Uterus (tissue), 4 donors: ENCODE measurements at places on chromosomes 2 and 18.

DNA sequence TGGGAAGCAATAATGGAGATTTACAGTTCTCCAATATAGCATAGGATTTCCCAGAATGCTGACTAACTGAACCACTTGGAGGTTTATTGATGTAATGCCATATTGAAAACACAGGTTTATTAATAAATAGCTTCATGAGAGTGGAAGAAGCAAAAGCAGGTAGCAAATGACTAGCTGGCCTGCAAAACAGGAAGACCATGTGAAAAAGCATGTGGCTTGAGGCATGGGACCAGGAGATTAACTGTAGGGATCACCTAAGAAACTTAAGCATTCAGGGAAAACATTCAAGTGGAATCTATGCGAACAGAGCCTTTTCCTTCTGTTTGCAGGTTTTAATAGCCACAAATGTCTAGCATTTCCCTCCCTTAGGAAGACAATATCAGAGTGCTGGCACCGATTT is 679.7 kb downstream of the ZEB2 start:
- no peaks in the 10 kb centered on the region for H3K27me3 ChIP-seq
- no peaks in the 10 kb centered on the region for H3K4me1 ChIP-seq
- H3K36me3 ChIP-seq = no peaks in the 10 kb centered on the region
- DNase-seq = no peak
- H3K27ac ChIP-seq = no peak overlapping the region

GRCh38 chr2:9416267-9416961 is 6.9 kb downstream of the ITGB1BP1 start:
- no peaks in the 10 kb centered on the region for H3K36me3 ChIP-seq
- H3K4me1 ChIP-seq = no peaks in the 10 kb centered on the region
- H3K4me3 ChIP-seq = no peak overlapping the region

- H3K27me3 ChIP-seq = no peaks in the 10 kb centered on the region
- no peak for DNase-seq
- no peaks in the 10 kb centered on the region for H3K4me1 ChIP-seq
- no peak overlapping the region for H3K4me3 ChIP-seq
- H3K27ac ChIP-seq = no peak overlapping the region
Observed at GRCh38 chr2:99957332-99958133, 184.9 kb downstream of the AFF3 start.

DNA sequence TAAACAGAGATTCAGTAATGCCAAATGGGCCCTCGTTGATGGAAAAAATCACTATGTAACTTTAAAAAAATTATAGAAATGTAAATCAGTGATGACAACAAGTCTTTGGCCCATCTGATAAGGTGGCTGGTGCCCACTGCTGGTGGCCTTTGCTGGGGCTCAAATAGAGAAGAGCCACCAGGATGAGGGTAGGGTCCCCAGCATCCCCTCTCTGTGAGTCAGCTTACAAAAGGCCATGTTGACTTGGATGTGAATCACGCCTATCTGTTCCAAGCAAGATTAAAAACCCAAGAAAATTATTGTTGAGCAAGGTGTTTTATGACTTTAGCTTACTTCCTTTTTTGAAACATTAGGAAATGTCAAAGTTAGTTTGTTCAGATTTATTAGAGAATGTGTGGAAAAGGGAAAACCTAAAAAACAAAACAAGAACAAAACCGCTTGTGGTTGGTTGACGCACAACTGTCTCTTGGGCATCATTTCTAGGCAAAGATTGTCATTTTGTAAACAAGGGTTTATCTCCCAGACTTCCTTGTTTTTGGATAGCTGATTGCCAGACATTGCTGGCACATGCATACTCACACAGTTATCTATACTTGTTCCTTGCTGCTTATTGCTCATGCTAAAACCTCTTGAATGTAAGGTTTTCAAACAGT is 53.7 kb upstream of the ZNF396 start:
- no peaks in the 10 kb centered on the region for H3K27me3 ChIP-seq
- H3K4me3 ChIP-seq = no peak overlapping the region
- H3K36me3 ChIP-seq = no peaks in the 10 kb centered on the region
- no peak for DNase-seq
- H3K4me1 ChIP-seq = no peaks in the 10 kb centered on the region
- H3K27ac ChIP-seq = no peak overlapping the region

DNA sequence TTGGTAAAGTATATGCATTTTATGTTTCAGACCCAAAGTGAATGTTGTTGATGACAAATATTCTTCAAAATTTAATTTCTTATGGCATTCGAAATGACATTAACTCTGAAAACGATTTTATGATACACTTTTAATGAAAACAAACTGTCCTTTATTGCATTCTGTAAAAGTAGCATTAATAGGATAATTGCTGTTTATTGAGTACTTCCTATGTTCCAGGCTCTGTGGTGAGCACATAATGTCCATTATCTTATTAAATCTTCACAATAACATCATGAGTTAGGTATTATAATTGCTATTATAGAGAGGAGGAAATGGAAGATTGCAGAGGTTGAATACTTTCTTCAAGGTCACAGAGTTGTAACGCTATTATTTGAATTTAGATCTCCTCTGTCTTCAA is 638.0 kb downstream of the LRP1B start:
- H3K36me3 ChIP-seq = no peaks in the 10 kb centered on the region
- no peaks in the 10 kb centered on the region for H3K27me3 ChIP-seq
- H3K27ac ChIP-seq = no peak overlapping the region
- no peak for DNase-seq
- H3K4me1 ChIP-seq = no peaks in the 10 kb centered on the region
- H3K4me3 ChIP-seq = no peak overlapping the region

DNA sequence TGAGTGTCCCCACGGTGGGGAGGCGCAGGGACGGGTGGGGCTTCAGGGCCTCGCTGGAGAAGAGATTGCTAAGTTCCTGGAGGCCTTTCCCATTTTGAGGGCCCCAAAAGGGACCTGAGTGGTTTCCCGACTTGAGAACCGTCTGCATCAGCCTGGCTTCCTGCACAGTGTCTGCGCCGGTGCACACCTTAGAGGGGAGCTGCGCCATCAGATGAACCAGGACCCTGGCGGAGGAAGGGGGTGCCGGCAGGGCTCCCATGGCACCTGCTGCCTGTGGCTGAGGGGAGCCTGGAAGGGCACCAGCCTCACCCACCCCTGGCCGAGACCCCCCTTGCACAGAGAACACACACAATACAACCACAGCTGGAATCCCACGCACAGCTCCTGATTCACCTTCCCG is 465.1 kb upstream of the MYT1L start:
- DNase-seq = no peak
- H3K4me3 ChIP-seq = no peak overlapping the region
- H3K4me1 ChIP-seq = no peaks in the 10 kb centered on the region
- no peak overlapping the region for H3K27ac ChIP-seq
- H3K27me3 ChIP-seq = no peaks in the 10 kb centered on the region

DNA sequence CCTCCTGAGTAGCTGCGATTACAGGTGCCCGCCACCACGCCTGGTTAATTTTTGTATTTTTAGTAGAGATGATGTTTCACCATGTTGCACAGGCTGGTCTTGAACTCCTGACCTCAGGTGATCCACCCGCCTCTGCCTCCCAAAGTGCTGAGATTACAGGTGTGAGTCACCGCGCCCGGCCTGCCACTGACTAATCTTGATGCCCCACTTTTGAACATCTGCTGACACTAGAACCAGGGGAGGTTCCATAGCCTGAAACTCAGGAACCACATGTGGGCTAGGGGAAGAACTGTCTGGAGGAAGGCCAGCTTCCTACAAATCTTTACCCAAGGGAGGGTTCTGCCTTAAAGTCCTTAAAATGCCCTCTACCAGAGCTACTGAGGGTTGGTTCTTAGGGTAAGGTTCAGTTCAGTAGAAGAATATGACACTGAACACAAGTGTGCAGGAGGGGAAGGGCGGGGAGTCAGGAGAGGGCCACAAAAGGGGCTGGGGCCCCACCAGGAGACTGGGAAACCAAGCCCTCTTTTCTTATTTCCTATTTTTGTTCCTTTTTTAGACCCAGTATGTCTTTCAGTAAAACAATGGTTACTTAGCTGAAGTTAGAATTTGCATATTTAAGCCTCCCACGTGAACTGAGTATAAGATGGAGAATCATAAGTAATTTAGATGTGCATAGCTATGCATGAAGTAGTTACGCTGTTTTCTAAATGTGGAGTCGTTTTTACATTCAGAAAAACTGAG is 6.3 kb upstream of the RAB31 start:
- no peak overlapping the region for H3K4me3 ChIP-seq
- H3K4me1 ChIP-seq = no peaks in the 10 kb centered on the region
- DNase-seq = no peak
- H3K27me3 ChIP-seq = no peaks in the 10 kb centered on the region
- no peak overlapping the region for H3K27ac ChIP-seq

- no peaks in the 10 kb centered on the region for H3K27me3 ChIP-seq
- H3K4me3 ChIP-seq = no peak overlapping the region
- no peaks in the 10 kb centered on the region for H3K4me1 ChIP-seq
- H3K27ac ChIP-seq = no peak overlapping the region
Observed at GRCh38 chr2:104388296-104388695, 465.6 kb upstream of the POU3F3 start.

DNA sequence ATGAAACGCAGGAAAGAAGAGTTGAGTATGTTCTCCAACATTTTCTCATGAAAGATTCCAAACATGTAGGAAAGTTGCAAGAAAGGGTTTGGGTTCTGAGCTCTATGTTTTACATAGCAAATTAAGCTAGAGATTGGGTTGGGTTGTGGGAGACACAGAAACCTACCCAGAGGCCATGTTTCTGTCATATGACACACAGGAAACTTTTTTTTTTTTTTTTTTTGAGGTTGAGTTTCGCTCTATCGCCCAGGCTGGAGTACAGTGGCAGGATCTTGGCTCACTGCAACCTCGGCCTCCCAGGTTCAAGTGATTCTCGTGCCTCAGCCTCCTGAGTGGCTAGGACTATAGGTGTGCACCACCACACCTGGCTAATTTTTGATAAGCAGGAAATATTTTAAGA is 57.6 kb downstream of the DOCK10 start:
- H3K27ac ChIP-seq = peak overlapping the region; percentile 55
- H3K36me3 ChIP-seq = no peaks in the 10 kb centered on the region
- H3K4me1 ChIP-seq = no peaks in the 10 kb centered on the region
- DNase-seq = no peak
- H3K4me3 ChIP-seq = no peak overlapping the region

DNA sequence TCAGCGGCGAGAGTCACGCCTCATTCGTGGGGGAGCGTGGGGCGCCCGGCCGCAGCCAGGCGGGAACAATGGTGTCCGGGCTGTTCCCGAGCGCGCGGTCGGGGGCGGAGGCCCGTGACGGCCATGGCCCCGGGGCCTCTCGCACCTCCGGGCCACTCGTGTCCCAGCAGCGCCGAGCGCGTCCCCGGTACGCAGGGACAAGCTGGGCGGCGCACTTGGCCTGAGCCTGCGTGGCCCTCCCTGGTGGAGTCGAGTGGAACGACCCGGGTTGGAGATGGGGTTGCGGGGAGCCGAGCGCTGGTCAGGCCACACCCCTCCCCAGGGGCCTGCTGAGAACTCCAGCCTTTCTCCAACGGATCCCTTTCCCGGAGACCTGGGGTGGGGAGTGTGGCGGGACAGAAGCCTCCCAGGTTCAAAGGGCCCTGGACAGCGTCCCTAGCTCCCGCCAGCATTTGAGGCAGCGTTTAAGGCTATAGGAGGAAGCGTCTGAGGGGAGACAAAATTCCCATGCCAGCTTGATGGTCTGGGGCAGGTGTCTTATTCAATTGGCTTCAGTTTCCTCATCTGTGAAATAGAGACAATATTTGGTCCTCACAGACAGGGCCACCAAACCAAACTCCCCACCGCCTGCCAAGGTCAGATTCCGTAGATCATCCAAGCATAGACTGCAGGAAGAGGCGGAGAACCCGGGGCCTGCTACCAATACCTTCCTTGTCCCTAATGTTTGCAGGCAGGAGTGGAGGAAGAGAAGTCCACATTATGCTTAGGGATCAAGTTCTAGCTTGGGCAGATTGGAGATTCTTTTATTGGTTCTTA is 553 bp downstream of the CNDP2 start:
- H3K27ac ChIP-seq = peak overlapping the region; percentile 77
- peak overlapping the region; percentile 60 for H3K4me3 ChIP-seq
- no peaks in the 10 kb centered on the region for H3K27me3 ChIP-seq
- no peaks in the 10 kb centered on the region for H3K36me3 ChIP-seq
- DNase-seq = peak; percentile 41
- H3K4me1 ChIP-seq = no peaks in the 10 kb centered on the region

DNA sequence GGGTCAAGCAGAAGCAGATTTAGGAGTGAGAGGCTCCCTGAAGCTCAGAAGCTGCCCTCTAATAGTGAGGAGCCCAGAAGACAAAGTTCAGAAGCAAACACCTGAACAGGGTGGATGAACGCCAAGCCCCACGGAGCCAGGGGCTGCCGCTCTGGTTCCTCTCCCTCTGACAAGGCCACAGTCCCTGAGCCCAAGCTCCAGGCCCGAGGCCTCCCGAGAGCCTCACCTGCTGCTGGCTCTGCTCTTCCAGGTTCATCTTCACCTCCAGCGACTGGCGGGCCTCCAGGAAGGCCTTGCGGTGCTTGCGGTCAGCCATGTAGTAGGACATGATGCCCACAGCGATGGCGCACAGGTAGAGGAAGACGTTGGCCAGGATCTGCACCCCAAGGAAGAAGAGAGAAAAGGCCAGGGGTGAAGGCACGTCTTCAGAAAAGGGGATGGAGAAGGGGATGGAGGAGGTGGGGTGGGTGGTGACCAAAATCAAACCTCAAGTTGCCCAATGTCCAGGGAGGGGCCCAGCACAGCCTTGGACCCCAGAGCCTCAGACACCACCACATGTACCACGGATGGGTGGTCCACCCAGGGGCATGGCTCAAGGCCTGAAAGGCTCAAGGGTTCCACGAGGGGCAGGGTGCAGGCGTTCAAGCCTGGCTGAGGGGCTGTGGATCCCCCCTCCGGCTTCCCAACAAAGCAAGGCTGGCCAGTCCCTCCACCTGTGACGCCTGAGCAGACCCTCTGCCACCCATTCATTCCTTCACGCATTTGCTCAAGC is 47.5 kb downstream of the ADCY3 start:
- no peak overlapping the region for H3K4me3 ChIP-seq
- H3K4me1 ChIP-seq = no peaks in the 10 kb centered on the region
- H3K36me3 ChIP-seq = no peaks in the 10 kb centered on the region
- H3K27ac ChIP-seq = peak overlapping the region; percentile 46

DNA sequence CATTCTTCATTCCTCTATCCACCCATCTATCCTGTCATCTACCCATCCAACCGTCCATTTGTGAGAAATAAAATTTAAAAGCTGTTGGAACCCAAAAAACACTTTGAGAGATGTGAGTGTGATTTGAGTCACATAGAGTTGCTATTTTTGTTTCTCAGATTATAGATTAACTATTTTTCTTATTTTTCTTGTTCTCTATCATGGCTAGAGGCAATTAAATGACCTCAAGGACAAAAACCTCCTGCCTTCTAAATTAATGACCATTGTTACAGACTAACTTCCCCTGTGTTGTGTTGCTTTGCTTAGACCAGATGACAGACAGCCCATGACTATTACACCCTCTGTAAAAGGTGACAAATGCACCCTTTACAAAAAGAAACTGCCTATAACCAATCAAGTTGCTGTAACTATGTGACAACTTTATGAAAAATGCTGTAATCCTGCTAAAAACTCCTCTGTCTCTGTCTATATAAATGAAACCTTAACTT is 207.9 kb upstream of the CXCR4 start:
- no peaks in the 10 kb centered on the region for H3K36me3 ChIP-seq
- H3K4me1 ChIP-seq = no peaks in the 10 kb centered on the region
- no peak overlapping the region for H3K27ac ChIP-seq
- no peak overlapping the region for H3K4me3 ChIP-seq
- no peak for DNase-seq

- no peaks in the 10 kb centered on the region for H3K27me3 ChIP-seq
- H3K4me3 ChIP-seq = no peak overlapping the region
- no peak overlapping the region for H3K27ac ChIP-seq
- H3K4me1 ChIP-seq = peaks cover 4% of the 10 kb centered on the region
Observed at GRCh38 chr2:29632018-29632417, 289.4 kb downstream of the ALK start.
